ENCODE measurements at places on chromosomes 2 and 18.

DNA sequence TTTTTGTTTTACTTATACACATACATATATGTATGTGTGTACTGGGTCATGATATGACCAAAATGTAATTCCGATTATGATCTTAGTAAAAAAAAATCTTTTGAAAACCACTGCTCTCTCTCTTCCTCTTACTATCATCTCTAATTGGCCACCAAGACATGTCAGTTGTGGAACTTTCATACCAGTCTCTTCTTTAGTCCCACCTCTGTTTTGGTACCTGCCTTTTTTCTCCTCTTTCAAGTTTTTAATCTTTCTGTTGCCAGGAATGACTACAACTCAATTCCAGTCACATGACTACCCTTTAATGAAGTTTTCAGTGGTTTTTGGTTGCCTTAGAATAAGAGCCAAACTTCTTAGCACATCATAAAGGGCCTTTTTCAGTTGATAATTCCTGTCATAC, 17.1 kb downstream of the RBM44 start:
- no peak for DNase-seq

DNA sequence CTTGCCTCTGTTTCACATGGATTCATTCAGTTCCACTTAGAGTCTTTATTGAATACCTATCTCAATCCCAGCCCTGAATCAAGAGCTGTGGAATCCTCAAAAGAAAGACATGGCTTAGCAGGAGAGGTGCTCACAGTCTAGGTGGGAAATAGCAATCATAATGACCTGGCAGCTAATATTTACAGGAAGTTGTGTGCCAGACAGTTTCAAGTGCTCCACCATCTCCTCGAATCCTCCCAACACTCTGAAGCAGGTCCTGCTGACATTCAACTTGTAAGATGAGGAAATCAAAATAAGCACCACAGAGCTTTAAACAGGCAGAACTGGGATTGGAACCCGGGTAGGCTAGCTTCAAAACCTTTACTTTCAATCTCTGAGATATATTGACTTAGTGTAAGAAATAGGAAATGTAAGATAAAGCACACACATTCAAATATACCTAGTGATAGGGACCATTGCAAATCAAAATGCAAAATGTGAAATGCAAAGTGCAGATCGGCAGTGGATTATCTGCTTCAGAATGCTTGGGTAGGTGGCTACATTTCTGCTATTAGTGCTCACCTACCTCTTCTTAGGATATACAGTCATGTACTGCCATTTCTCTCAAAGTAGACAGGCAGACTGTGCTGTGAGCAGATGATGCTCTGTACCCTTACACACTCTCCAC, 182.0 kb downstream of the PRKCE start:
- DNase-seq = no peak

DNA sequence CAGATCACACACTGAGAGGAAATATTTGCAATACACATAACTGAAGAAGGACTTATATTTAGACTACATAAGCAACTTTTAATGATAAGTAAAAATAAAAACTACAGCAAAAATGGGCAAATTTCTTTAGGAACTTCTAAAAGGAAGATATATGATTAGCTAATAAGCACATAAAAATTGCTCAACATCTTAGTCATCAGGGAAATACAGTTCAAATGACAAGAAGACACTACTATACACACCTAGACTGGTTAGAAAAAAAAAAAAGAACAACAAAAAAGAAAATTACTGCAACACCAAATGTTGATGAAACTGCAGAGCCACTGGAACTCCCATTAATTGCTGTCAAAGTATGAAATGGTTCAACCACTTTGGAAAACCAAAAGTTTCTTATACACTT, 1247.5 kb upstream of the ACVR2A start:
- DNase-seq = no peak

GRCh38 chr2:82879803-82880202, 1579.3 kb downstream of the SUCLG1 start:
- DNase-seq = no peak

GRCh38 chr18:38459131-38459994, 893.8 kb upstream of the CELF4 start:
- DNase-seq = no peak

GRCh38 chr18:59736061-59736460, 38.8 kb upstream of the CCBE1 start:
- DNase-seq = no peak
